NCI-H524 (cell line): ENCODE measurements at places on chromosomes 6 and 20.

DNA sequence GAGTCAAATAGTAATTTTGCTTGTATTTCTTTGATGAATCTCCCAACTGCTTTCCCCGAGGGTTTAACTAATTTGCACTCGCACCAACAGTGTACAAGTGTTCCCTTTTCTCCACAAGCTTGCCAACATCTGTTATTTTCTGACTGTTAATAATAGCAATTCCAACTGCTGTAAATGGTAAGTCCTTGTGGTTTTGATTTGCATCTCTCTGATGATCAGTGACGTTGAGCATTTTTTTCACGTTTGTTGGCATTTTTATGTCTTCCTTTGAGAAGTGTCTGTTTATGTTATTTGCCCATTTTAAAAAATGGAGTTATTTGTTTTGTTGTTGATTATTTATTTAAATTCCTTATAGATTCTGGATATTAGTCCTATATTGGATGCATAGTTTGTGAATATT is 399.8 kb upstream of the MAN1A1 start:
- DNase-seq: no peak

- no peak for DNase-seq
Observed at GRCh38 chr20:62367136-62367632, at the start of gene LAMA5. Gene LAMA5, minus strand, starts transcription at chr20:62367312. Its CDS starts 67 bp downstream, at chr20:62367245.

GRCh38 chr6:142683714-142684141 is 261.2 kb downstream of the HIVEP2 start:
- no peak for DNase-seq

DNA sequence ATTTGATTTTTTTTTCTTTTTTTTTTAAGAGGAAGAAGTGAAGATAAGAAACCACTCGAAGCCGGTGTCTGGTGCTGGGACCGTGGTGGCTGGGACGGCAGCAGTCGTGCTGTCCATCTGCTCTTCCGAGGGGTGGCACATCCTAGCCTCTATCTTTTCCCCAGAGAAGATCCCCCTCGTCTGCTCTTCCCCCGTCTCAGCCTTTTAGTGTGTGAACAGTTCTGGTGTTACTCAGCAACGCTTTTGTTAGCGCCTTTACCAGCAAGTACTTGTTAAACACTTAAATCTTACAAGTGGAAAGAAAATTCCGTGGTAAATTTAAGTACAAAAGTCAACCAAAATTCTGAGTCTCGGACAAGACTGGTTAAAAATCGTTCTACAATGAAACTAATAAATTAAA is 90.1 kb downstream of the RSPH3 start:
- DNase-seq: no peak

GRCh38 chr6:89037141-89037900 is 43.2 kb upstream of the PNRC1 start:
- DNase-seq: no peak

DNA sequence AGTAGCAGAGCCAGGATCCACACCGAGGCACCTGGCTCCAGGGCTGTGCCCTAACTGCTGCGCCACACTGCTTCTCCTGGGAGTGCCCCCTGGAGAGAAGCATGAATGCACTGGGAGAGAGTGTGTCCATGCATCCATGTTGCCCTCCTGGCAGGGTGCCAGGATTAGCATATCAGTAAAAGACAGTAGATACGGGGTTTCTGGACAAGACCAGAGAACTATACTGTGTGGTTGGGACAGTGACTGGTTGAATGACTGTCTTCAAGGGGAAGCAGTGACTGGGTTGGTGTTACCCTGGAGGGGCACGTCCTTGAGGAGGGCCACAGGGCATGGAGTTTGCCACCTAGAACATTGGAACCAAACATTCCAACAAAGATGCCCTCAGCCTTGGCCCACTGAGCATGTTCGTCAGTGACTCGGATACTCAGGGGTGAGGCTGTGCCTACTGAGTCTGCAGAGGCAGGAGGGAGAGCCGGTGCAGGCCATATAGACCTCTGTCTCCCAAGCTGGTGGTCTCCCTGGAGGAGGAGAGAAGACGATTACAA is 288.8 kb downstream of the CDC5L start:
- no peak for DNase-seq

GRCh38 chr6:149211046-149211571 is 106.4 kb upstream of the TAB2 start:
- DNase-seq: no peak

DNA sequence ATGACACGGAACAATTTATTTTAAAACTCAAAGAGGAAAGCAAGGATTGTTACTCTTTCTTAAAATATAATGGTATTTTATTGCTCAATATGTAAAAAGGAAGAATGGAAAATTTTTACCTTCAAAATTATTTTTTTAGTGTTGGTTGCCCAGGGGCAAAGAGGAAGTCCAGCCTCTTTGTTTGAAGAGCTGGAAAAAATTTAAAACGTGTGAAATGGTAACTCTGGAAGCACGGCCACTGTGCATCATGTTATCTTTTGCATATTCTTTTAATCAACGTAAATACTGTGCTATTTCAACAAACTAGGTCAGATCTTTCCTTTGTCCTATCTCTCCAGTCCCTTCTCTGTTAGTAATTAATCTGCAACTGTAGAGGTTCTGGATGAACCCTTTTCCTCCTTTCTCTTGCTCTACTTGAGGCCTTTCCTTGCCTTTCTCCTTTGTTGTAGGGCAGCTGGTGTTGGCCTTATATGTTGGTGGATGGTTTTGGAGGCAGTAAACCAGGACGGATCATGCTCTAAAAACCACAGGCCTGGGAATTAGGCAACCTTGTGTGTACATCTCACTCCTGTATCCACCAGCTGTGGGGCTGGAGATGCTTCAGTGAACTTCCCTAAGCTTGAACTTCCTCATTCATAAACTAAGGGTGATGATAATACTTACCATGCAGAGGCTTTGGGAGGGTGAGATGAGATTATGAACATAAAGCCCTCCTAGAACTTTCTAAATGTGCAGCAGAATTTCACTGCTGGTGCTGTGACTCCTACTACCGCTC is 143.3 kb downstream of the PRL start:
- DNase-seq: no peak

- no peak for DNase-seq
Observed at GRCh38 chr20:9070304-9070703, 1.4 kb downstream of the PLCB4 start.

DNA sequence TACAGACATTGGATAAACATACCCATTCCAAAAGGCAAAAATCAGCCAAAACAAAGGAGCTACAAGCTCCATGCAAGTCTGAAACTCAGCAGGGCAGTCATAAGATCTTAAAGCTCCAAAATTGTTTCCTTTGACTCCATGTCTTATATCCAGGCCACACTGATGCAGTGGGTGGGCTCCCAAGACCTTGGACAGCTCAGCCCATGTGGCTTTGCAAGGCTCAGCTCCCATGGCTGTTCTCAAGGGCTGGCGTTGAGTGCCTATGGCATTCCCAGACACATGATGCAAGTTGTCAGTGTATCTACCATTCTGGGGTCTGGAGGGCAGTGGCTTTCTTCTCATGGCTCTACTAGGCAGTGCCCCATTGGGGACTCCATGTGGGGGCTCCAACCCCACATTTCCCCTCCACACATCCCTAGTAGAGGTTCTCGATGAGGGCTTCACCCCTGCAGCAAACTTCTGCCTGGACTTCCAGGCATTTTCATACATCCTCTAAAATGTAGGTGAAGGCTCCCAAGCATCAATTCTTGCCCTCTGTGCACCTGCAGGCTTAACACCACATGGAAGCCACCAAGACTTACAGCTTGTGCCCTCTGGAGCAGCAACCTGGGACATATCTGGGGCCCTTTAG is 35.4 kb upstream of the SENP6 start:
- DNase-seq: no peak

- DNase-seq: no peak
Observed at GRCh38 chr6:20158676-20159075, 53.6 kb downstream of the MBOAT1 start.

- no peak for DNase-seq
Observed at GRCh38 chr6:145842693-145843546, 28.3 kb upstream of the FBXO30 start.

DNA sequence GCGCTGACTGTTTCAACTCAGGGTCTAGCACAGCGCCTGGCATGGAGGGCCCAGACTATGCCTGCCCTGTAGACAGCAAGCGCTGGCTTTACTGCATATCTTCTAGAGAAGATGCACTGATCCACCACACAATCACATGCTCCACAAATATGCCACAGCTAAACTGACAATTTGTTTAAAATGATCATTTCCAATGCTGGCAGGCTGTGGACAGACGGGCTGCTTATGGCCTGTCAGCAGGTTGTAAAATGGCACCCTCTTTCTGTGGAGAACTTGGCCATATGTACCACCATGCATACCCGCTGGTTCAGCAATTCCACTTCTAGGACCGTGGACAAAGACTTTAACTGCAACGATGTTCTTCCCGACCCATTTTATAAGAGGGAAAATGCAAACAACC is 40.8 kb downstream of the STAU1 start:
- DNase-seq: no peak

DNA sequence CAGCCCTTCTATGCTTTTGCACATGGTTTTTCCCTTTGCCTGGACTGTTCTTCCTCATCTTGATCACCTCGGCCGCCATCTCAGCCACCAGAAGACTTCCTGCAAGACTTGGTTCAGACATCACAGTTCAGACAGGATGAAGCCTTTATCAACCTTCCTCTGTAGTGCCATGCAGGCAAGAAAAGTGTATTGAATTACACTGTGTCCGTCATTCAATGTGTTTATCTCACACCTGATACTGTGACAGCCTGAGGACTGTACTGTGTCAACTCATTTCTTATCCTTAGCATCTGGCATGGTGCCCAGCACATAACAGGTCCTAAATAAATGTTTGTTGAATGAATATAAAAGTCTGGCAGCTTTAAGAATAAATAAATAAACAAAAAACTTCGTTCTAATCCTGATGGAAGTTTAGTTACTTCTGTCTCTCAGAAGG is 133.3 kb upstream of the MAN1A1 start:
- no peak for DNase-seq

DNA sequence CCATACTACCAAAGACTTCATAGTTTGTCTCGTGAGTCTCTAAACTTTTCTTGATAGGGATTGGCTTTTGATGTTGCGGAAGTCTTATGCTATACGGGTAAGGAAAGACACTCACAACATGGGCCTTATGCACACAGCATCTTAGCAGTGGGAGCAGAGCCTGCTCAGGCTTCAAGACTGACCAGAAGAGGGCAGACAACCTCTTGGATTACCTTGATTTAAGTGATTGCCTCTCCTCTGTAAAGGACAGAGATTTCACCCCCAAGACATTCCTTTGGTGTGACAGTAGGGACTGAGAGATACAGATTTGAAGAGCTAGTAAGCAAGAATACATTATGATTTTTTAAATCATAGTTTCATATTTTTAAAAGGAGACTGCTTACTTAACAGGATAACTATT is 71.0 kb upstream of the SAMD3 start:
- peak; percentile 73 for DNase-seq

DNA sequence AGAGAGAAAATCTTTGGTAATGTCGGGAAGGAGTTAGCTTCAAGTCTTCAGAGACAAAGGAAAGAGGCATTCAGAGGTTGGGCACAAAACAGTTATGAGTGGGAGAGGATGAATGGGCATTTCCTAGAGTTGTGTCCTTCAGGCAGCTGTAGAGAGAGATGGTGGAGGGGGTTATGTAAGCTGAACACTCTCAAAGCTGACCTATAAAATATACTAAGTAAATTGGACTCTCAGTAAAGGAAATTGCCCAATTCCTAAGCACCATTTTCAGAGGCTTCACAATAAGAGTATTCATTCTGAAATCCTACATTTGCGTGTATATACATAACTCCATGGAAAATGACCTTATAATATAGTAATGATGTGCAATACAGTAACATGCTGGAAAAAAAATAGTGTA is 161.2 kb downstream of the KCNQ5 start:
- no peak for DNase-seq

DNA sequence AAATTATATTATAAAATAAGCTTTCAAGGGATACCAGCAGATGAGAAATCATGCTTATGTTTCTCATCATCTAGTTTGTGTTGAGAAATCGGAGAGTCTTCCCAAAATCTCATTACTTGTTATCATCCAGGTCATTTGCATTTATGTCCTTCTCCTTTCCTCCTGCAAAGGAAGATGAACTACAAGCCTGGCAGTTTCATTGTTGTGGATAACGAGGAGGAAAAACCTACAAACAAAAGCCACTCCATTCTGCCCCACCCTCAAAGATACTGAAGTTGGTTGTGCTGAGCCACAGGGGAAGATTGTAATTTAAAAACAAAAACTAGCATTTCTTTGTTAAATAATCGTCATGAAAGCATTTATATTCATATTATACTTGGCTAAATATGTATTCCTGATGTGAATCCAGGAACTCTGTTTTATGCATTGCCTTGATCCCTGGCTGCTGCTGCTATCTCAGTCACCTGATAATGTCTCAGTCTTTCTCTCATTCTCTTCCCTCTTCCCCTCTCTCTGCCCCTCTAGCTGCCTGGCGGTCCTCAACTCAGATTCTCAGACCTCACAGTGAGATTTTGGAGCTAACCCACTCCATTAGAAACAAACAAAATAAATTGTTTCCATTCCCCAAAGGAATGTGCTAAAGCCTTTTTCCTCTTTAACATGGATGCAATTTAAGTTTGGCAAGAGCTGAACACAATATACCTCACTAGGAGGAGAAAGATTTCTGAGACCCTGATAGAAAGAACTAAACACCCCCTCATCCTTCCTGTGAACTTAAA is 185.3 kb downstream of the ADAT2 start:
- no peak for DNase-seq

DNA sequence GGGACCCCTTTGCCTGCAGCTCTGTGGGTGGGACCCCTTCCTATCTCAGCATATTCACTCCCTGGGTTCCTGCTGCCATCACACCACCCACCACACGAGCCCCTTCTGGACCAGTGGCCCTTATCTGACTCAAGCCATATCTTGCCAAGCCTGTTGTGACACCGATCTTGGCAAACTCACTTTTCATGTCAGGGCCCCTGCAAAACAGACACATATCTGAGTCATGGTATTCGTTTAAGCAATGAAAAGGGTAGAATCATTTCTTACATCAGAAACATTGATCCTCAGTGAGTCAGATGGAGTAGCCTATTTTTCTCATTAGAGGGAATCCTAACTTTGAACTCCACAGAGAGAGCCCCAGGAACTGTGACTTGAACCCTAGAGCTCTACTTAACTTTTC is 10.6 kb downstream of the RAET1E start:
- DNase-seq: no peak
